NCI-H510A treated with DMSO at 0.1 percent for 48 hours (cell line): ENCODE measurements at places on chromosomes 16 and 17.

DNA sequence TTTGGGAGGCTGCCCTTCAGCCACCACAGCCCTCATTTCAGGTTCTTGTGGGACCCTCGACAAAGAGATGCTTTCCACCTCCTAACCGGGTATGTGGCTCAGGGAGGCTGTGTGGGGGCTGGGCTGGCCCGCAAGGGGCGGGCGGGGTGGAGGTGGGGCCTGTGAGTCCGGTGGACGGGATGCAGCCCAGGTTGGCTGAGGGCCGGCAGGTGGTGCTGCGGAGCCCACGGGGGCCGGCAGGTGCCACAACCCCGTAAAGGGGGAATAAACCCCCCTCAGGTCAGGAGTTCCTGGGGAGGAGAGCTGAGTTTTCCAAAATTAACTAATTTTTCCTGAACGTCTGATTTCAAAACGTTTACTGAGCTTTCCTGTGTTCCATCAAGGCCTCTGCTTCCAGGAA is 4.9 kb upstream of the CIAO3 start:
- peak; percentile 6 for DNase-seq

DNA sequence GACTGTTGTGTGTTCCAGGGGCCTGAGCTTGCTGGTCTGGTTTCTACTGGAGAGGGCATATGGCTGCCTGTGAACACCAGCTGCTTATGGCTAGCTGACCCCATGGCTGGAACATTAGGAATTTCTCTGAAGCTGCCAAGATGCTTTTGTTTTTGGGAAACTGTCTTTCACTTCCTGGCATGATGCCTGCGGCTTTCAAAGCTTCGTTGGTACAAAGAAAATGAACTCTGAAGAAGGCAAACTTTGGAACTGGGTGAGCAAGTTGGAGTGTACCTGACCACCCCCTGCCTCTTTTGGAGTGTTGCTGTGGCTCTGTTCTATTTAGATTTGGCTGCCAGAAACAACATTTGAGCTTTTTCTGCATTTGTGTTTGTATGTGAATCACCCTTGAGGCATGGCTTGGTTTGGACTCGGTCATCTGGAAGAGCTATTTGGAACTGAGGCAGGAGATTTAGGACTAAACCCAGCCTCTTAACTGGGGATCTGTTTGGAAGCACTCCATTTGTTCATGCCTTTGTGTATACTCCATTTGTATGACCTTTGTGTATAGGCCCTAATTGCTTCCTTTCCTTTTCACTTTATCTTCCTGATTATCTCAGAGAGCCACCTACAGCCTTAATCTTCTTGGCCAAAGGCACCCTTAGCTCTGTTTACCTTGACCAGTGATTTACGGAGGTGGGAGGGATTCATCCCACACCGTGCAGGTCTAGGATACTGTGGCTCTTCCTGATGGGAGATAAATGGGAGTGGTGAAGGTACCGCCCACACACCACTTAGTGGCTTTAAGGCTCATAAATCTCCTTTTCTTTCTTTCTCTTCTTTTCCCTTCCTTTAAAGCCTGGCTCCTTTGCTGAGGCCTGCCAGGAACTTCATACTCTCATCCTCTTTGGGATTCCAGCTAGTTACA is 7.3 kb upstream of the CPHXL start:
- no peak for DNase-seq

- no peak for DNase-seq
Observed at GRCh38 chr17:77471984-77472461, 331.3 kb downstream of the SEC14L1 start.

DNA sequence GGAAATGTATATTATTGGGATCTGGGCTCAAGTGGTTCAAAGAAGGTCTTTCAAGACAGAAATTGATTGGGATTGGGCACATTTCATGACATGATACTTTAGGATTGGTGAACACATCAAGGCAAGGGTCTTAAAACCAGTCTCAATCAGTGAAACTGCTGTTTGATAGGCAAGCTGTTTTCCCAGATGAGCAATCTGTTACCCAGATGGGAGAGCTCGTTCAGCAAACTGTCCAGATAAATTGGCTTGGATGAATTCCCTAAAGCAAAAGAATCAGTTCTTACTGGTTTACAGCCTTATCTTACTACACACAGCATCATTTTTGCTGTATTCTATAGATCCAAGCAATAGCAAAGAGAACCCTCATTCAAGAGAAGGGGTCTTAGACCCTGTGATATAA is 31.0 kb upstream of the CNEP1R1 start:
- no peak for DNase-seq

DNA sequence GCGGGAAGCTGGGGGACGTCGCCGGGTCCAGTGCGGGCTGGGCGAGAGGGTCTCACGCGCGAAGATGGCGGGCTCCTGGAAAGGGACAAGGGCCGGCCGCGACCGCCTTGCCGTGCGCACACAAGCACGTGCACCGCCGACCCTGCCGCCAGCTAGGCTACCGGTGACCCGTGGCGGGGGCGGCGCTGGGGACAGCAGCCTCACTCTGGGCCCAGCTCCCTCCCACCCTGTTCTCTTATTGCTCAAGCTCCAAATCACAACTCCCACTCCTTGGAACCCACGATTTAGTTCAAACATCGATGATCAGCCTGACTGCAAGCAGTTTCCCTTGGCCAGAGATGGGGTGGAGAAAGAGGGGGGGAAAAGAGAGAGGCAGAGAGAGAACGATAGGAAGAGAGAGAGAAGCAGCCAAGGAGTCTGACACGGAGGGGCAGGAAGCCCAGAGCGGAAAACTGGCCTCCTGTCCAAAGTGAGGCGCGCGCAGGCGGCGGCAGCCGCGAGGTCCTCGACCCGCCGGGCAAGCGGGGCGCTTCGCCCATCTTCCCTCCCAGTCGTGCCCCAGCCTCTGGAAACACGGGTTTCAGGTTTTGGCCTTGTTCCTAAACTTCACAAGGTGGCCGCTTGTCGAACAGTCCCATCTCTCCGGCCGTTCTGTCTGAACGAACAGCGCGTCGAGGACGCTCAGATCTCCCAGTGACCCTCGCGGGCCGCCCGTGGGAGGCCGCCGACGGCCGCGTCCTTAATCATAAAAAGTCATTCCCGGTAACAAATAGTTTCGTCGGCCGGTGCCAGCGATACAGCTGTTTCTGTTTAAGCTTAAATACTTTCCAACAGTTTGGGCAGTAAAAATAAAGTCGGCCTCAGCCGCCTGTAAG is 1.7 kb upstream of the CBX8 start:
- DNase-seq = no peak

GRCh38 chr16:56252835-56253234 is 61.5 kb downstream of the GNAO1 start:
- no peak for DNase-seq

DNA sequence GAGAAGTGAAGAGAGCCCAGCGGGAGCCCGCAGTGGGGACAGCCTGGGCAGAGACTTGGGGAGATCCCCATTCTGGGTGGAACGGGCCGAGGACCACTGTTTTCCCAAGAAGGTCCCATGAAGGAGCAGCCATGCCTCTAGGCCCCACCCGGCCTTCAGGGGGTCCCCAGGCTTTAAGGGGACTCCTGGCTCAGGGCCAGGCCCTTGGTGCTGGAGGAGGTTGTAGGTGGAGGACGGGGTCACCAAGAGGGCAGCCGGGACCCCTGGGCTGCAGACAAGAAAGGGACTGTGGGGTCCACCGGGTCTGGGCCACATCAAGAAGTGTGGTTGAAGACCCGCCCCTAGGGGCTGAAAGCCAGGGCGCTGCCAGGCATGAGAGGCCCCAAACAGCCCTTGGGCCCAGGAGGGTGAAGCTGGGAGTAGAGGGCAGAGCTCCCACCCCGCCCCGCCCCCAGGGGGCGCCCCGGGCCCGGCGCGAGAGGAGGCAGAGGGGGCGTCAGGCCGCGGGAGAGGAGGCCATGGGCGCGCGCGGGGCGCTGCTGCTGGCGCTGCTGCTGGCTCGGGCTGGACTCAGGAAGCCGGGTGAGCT is at the start of gene PRSS21:
Gene PRSS21 (plus strand): TSS at position 487 of the 589 bp plus-strand sequence. CDS start 32 bp downstream, at position 519.
- no peak for DNase-seq

DNA sequence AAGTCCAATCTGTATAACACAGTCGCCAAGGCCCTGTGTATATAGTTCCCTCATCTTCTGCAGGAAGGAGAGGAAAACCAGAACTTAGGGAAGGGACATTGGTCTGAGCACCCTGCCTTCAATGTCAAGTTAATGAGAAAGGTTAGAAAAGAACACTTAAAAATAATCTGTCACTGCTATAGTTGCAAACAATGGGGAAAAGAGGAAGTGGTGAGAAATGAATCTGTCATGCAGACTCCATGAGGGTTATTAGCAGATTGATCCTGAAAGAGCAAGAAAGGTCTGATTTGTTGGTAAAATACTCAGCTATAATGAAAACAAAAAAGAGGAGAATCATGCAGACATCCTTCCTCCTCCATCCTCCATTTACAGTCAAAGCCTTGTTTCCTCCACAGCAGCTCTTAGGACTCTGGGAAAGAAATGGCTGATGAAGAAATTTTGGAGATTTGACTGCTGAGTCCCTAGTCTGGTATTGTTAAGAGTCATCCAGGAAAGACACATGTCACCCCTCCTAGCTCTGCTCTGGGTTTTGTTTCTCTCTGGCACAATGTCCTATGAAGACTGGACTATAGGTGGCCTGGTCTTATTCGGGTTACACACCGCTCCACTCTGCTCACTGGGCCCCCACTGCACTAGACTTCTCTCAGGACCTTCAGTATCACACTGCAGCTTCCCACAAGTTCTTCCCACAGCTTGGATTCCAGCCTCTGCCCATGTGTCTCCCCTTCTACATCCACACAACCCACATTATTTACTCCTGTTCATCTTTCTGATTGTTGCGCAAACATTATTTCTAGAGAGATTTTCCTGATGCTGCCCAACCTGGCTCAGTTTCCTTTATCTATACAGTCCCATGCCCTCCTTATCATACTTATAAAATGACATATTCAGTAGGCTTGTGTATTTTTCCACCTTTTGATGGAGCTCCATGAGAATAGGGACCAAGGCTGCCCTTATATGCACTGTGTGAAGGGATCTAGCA is 56.5 kb upstream of the XYLT1 start:
- DNase-seq = no peak

DNA sequence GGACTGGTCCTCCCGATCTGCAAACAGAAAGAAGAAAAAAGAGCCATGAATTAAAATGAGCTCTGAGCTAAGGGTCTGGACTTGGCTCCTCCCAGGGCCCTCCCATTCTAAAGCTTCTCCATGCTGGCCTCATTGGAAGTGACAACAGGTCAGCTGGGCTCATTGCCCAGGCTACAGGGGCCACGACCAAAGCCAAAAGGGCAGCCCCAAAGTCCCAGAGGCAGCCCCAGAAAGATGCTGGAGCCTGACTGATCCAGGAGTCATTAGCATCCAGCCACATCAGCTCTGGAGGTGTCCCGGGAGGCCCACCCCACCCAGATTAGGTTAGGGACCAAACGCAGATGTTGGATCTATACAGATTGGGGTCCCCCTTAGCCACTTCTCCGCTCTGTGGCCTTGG is 58.2 kb downstream of the MYH11 start:
- DNase-seq = no peak

DNA sequence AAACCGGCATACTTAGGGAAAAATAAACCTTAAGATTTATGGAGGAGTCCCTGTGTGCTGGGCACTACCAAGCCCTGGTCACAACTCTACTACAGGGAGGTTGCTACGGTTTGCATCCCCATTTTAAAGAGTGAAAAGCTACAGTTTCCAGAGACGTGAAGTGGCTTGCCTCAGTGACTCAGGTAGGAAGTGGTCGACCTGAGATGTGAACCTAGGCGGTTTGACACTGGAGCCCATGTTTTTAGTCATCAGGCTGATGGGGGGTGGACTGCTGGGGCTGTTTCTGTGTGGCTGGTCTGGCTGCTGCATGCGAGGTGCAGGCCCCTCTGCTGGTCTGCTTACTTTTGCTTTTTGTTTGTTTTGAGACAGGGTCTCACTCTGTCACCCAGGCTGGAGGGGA is 6.6 kb downstream of the COX6A2 start:
- no peak for DNase-seq

DNA sequence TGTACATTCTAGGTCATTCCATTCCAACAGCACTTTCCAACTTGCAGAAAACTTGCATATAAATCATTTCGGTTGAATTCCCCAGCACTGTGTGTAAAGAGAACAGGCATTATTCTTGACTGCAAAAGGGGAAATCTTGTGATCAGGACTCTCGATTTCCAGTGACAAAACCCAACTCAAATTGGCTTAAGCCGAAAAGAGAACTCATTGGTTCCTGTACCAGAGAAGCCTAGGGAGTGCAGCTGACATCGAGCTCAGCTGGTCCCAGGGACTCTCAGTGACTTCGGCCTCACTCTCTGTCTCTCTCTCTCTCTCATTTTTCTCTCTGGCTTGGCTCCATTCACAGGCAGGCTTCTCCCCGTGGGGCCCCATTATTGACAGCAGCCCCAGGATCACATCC is 30.7 kb downstream of the CD300LF start:
- DNase-seq = no peak

DNA sequence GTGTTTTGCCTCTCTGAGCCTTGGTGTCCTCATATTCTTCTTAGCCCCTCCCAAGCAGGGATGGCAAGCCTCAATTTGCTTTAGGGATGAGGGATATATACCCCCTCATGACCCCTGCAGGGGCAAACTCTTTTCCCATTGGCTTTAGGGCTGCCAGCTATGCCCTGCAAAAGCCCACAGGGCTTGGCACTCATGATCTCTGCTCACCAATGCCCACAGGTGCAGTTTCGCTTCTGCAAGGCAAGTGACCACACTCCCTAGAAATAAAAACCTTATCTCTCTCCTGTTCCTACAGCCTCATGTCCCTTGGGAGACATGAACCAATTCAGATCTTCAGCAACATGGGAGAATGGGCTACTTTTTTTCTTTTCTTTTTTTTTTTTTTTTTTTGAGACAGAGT is 8.8 kb downstream of the BEAN1 start:
- no peak for DNase-seq

DNA sequence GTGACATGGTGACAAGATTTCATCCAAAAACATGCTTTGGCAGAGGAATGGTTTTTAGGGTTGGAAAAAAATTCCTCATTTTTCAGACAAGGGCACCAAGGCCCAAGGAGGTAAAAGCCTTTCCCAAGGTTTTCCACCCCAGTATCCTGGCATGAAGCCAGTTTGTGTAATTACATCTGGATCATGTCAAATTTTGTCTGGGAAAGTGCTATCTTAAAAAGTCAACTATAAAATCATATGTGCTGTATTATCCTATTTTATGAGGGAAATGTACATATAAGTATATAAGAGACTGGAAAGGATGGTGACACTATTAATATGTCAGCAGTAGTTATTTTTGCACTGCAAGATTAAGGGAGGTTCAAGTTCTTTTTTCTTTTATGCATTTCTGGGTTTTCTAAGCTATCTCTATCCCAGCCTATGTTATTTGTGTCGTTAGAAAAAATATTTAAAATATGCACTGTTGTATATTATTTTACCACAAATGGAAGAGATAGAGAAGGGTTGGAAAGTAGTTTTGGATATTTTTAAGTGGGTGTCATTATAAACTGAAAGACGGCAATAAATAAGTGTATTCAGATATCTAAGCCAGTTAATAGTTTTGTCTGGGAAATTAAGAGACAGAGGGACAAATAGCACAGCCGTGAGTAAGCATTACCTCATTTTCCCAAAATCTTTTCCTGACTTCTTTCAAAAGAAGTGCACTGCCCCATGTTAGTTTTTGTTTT is 13.5 kb upstream of the FBXO47 start:
- no peak for DNase-seq

- no peak for DNase-seq
Observed at GRCh38 chr16:85908444-85908843, 9.5 kb downstream of the IRF8 start.
